ENCODE measurements at places on chromosomes 3 and 15. TPM values are rescaled to one million over a fixed set of nuclear protein-coding genes. Genes with fewer than 3 reads are reported as not detected.

Gene FBXW12
- not detected for total RNA-seq

DNA sequence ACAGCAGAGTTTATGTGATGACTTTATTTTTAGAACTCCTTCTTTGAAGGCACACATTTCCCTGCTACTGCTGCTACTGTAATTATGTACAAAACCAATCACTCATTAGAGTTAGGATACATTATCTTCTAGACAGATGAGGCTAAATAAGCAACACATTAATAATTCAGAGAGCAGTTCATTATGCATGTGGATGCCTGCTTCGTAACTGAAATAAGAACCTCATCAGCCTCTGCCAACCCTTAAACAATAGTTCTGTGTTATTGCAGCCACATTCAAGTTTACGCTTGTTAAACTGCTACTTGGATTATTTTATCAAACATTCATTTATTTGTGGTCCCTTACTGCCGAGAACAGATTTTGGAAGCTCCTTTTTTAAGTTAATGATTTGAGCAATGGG lies 52.5 kb upstream of the C15orf61 start:
- peaks cover 3% of the 10 kb centered on the region for H3K4me1 ChIP-seq
- H3K4me3 ChIP-seq, result no peak overlapping the region
- H3K27me3 ChIP-seq, result peaks cover 22% of the 10 kb centered on the region
- DNase-seq, result no peak
- no peaks in the 10 kb centered on the region for H3K36me3 ChIP-seq

DNA sequence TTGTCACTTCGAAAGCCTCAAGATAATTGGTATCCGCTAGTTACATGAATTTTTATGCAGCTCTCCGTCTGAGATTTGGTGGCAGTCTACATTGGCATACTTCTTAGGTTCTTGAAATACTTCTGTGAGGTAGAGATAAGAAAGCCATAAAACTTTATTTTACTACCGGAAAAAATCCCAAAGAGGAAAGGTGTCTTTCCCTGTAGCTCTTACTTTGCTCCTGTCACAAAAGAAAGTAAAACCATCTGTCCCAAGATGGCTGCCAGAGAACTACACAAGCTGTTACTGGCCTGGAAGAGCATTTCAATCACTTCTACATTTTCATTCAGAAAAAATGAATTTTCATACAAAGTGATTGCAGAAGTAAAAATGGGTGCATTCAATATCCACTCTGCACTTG lies 214.8 kb upstream of the ST8SIA2 start:
- H3K27me3 ChIP-seq, result no peaks in the 10 kb centered on the region
- no peak overlapping the region for H3K4me3 ChIP-seq
- no peaks in the 10 kb centered on the region for H3K4me1 ChIP-seq

- no peaks in the 10 kb centered on the region for H3K4me1 ChIP-seq
- no peak overlapping the region for H3K4me3 ChIP-seq
- no peak for DNase-seq
- H3K36me3 ChIP-seq, result no peaks in the 10 kb centered on the region
- peaks cover 4% of the 10 kb centered on the region for H3K27me3 ChIP-seq
Observed at GRCh38 chr3:135860761-135861160, 104.8 kb upstream of the PPP2R3A start.

DNA sequence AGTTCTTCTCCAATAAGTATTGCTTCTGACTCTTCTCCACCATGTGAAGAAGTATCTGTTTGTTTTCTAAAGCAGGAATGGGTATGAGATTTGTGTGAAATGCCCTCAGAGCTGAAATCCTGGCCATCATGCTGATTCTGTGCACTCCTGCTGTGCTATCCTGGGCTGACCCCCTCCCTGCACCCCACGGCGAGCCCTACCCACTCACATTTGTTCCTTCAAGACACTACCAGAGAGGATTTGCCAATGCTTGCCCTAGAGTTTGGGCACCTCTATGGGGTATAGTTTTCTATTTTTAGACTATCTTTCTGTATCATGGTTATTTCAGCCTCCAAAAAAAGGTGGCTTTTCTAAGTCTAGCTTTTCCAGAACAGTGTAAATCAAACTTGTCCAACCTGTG lies 18.5 kb downstream of the TXNRD3 start:
- DNase-seq, result no peak
- H3K27ac ChIP-seq, result no peak overlapping the region
- no peaks in the 10 kb centered on the region for H3K4me1 ChIP-seq
- no peak overlapping the region for H3K4me3 ChIP-seq
- H3K27me3 ChIP-seq, result no peaks in the 10 kb centered on the region
- peaks cover 30% of the 10 kb centered on the region for H3K36me3 ChIP-seq

Measured in type B pancreatic cell (in vitro differentiated cells).